ENCODE measurements at places on chromosomes 12 and 14. TPM values are rescaled to one million over a fixed set of nuclear protein-coding genes. Genes with fewer than 3 reads are reported as not detected.

GRCh38 chr14:90455100-90455571, 58.3 kb downstream of the CALM1 start:
- H3K4me1 ChIP-seq = no peaks in the 10 kb centered on the region
- H3K4me3 ChIP-seq = no peak overlapping the region
- H3K27me3 ChIP-seq = no peaks in the 10 kb centered on the region
- H3K36me3 ChIP-seq = no peaks in the 10 kb centered on the region
- no peak for DNase-seq

- no peaks in the 10 kb centered on the region for H3K4me1 ChIP-seq
- no peaks in the 10 kb centered on the region for H3K36me3 ChIP-seq
- no peak overlapping the region for H3K27ac ChIP-seq
- no peak overlapping the region for H3K4me3 ChIP-seq
Measured at GRCh38 chr12:42648061-42648460, 58.5 kb upstream of the PRICKLE1 start.

DNA sequence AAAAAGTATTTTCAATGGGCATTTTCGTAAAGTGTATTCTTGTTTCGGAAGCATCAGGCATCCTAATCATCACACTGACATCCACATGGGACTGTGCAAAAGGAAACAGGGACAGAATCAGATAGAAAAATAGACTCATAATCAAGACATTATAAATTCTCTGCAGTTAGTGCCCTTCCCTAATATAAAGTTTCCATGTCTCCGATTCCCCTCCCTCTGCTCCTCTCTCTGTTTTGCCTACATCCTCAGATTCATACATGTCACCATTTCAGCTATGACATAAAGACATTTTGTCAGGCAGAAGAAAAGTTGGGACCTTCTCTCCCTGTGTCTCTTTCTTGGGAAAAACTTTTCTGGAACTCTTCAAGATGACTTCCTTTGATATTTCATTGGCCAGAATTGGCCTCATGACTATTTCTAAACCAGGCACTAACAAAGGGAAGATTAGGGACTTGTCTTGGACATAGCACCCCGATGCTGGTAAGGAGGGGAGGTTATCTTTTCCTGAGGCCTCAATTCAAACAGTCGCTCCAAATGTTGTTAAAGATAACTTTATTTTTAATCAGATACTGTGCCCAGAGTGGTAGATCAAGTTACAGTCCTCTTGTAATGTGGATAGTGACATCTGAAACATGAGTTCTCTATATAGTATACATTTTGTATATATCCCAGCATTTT, 212.1 kb upstream of the BTG1 start:
- no peaks in the 10 kb centered on the region for H3K36me3 ChIP-seq
- H3K4me1 ChIP-seq = no peaks in the 10 kb centered on the region
- DNase-seq = no peak
- no peak overlapping the region for H3K4me3 ChIP-seq

GRCh38 chr14:89236851-89237250, 180.2 kb downstream of the FOXN3 start:
- no peak for DNase-seq
- no peak overlapping the region for H3K4me3 ChIP-seq
- H3K27ac ChIP-seq = no peak overlapping the region

- no peak overlapping the region for H3K27ac ChIP-seq
- no peaks in the 10 kb centered on the region for H3K36me3 ChIP-seq
- no peak overlapping the region for H3K4me3 ChIP-seq
- no peak for DNase-seq
- no peaks in the 10 kb centered on the region for H3K4me1 ChIP-seq
- no peaks in the 10 kb centered on the region for H3K27me3 ChIP-seq
Measured at GRCh38 chr14:23883684-23884540, 69.7 kb upstream of the DHRS4 start.

DNA sequence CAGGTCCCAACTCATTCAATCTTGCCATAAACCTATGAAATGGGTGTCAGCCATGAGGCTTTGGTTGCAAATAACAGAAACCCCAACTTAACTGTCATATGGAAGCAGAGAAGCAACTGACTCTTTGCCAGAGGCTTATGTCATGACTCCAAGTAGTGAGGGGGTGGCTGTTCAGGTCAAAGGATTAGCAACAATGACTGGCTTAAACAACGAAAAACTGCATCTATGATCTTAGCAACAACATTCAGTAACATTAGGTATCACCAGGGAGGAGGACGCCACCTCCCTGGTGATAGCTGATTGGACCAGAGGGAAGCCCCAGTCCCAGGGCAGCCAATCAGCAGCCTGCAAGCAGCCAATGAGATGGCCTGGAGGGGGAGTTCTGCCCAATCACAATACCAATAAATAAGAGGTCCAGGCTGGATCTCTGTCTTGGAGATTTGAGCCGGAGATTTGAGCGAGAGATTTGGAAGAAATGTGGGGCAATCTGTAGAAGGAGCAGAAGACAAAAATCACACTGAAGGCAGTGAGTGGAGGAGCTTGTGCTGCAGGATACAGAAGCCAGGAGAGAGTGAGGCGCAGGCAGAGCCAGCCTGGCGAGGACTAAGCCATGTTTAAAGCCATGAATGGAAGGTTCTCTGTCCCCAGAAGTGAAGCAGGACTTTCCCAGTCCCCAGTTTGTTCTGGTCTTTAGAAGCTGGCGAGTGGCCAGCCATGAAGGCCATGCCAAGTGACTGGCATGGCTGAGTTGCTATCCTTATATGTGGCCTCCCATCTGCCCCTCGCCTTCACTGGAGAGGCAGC, 93.3 kb downstream of the CALM1 start:
- H3K36me3 ChIP-seq = no peaks in the 10 kb centered on the region
- peaks cover 5% of the 10 kb centered on the region for H3K4me1 ChIP-seq
- DNase-seq = no peak
- no peak overlapping the region for H3K4me3 ChIP-seq
- H3K27me3 ChIP-seq = no peaks in the 10 kb centered on the region

GRCh38 chr14:72763892-72764291, 130.0 kb downstream of the DPF3 start:
- H3K27ac ChIP-seq = no peak overlapping the region
- no peak for DNase-seq
- H3K27me3 ChIP-seq = no peaks in the 10 kb centered on the region

DNA sequence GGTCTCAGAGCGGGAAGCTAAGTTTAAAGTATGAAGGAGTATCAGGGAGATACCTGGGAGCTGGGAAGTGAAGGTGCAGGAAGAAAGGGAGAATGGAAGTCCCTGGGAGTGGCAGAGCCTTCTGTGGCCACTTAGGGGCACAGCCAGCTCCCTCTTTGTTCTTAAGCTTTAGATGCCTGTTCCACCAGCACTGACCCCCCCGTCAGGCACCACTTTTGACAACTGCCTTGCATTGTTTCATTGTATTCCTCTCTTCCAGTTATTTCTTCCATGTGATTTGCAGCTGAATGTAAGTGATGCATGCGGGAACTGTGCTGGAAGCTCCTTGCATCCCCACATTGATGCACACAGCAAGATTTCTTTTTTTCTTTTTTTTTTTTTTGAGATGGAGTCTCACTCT, 2.6 kb downstream of the GALNT16 start:
- DNase-seq = no peak
- no peaks in the 10 kb centered on the region for H3K36me3 ChIP-seq
- peak overlapping the region; percentile 59 for H3K27ac ChIP-seq
- no peak overlapping the region for H3K4me3 ChIP-seq

GRCh38 chr12:88383405-88383804, 196.9 kb downstream of the KITLG start:
- no peaks in the 10 kb centered on the region for H3K27me3 ChIP-seq
- no peaks in the 10 kb centered on the region for H3K36me3 ChIP-seq
- no peaks in the 10 kb centered on the region for H3K4me1 ChIP-seq
- H3K4me3 ChIP-seq = no peak overlapping the region
- DNase-seq = no peak

GRCh38 chr12:65795453-65795852, 28.8 kb upstream of the HMGA2 start:
- H3K4me3 ChIP-seq = no peak overlapping the region
- DNase-seq = no peak
- H3K36me3 ChIP-seq = no peaks in the 10 kb centered on the region

GRCh38 chr12:80187660-80188090, 88.3 kb downstream of the OTOGL start:
- no peaks in the 10 kb centered on the region for H3K27me3 ChIP-seq
- H3K4me3 ChIP-seq = no peak overlapping the region
- no peaks in the 10 kb centered on the region for H3K36me3 ChIP-seq

DNA sequence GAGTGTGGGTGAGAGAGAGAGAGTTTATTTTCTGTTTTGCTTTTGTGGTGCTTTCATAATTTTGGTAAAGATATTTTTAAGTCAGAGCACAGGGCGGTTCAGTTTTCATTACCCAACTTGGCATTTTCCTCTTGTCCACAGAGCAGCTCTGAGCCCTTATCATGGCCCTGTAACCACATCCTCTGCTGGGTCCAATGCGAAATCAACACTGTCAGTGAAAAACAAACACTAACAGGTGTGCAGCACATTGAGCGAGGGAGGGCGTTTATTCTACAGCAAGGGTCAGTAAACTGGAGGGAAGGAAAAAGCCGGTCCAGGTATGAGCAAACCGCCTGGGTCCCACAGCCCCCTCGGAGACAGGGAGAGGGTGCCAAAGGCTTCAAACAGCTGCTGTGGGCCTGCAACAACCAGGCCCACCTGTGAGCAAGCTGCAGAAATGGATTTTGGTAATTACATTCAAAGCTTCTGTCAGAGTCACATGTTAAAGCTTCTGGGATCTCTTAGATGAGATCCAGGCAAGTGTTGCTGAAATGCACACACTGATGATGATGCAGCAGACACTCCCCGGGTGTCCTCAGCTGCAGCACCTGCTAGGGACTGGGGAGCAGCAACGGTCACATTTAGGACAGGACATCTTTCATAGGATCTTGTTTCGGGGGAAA, 132.7 kb upstream of the DYRK2 start:
- H3K4me1 ChIP-seq = peaks cover 32% of the 10 kb centered on the region
- no peak overlapping the region for H3K4me3 ChIP-seq
- no peaks in the 10 kb centered on the region for H3K36me3 ChIP-seq
- H3K27ac ChIP-seq = peak overlapping the region; percentile 63

- H3K4me1 ChIP-seq = peaks cover 10% of the 10 kb centered on the region
- no peaks in the 10 kb centered on the region for H3K36me3 ChIP-seq
- H3K27me3 ChIP-seq = no peaks in the 10 kb centered on the region
- DNase-seq = no peak
Measured at GRCh38 chr12:104213952-104214351, 1.6 kb upstream of the TXNRD1 start.

GRCh38 chr14:44701563-44702263, 194.6 kb upstream of the FSCB start:
- no peak overlapping the region for H3K27ac ChIP-seq
- no peaks in the 10 kb centered on the region for H3K27me3 ChIP-seq
- no peaks in the 10 kb centered on the region for H3K36me3 ChIP-seq
- H3K4me3 ChIP-seq = no peak overlapping the region

DNA sequence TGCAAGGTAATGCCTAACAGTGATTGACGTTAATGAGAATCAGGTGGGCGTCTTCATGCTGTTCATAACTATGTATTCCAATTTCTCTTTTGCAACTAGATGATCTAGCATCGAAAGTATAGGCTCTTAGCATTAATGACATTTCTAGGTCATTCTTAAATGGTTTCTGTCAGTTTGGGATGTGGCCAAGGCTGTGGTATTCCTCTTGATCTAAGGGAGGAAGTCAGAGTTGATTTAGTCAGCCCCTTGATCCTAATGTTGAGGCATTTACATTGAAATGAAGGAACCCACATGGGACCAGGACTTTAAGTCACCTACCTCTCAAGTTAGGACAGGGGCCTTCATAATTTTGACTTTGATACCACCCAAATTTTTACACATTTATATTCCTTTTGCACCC, 448.1 kb downstream of the NPAS3 start:
- no peak for DNase-seq
- H3K4me3 ChIP-seq = no peak overlapping the region
- H3K36me3 ChIP-seq = no peaks in the 10 kb centered on the region
- no peaks in the 10 kb centered on the region for H3K27me3 ChIP-seq
- no peak overlapping the region for H3K27ac ChIP-seq

GRCh38 chr12:47216150-47216677, 136.5 kb upstream of the AMIGO2 start:
- H3K27me3 ChIP-seq = no peaks in the 10 kb centered on the region
- no peaks in the 10 kb centered on the region for H3K36me3 ChIP-seq
- peak; percentile 13 for DNase-seq
- H3K4me1 ChIP-seq = no peaks in the 10 kb centered on the region
- H3K27ac ChIP-seq = no peak overlapping the region
- no peak overlapping the region for H3K4me3 ChIP-seq

DNA sequence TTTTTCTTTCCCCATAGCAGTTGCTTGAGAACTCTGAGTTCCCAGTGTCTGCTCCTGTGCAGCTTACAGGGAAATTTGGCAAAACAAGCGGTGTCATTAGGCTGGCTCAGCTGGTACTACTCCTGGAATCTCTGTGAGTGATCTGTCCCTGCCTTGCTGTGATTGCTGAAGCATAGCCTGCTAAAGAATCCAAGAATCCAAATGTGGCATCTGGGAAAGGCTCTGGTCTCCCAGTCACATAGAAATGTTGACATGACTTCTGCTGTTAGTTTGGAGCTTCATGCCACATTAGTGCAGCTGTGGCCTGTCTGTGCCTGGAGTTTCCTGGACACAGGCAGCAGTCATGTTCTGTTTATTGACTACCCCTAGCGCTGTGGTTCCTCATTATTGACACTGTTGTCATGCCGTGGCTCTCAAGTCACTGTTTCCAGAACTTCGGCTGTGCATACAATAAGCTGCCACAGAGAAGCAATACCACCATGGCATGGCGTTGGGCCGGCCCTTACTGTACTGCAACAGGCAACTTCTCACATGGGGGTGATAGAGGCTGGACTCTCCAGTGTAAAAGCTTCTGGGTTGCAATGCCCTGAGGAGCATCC, 166.8 kb downstream of the MYRFL start:
- H3K27ac ChIP-seq = no peak overlapping the region
- H3K4me3 ChIP-seq = no peak overlapping the region
- no peak for DNase-seq
- H3K27me3 ChIP-seq = no peaks in the 10 kb centered on the region
- peaks cover 4% of the 10 kb centered on the region for H3K4me1 ChIP-seq
- no peaks in the 10 kb centered on the region for H3K36me3 ChIP-seq

DNA sequence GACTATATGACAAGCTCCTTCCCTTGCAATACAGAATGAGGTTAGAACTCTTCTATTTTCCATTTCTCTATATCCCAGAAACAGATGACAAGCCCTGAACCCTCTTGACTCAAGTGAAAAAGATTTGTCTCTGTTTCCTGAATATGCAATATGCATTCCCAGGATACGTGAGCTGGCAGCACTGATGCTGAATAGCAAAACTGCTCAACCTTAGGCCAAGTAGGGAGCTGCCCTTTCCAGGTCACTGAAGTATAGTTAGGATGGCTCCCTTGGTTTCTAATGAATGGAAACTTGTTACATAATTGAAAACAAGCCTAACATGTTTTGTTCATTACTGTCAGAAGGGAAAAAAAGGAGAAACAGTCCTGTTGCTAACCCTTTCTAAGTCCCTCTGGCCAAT, 47.9 kb upstream of the PLEKHG7 start:
- no peak overlapping the region for H3K4me3 ChIP-seq
- H3K36me3 ChIP-seq = no peaks in the 10 kb centered on the region
- no peaks in the 10 kb centered on the region for H3K4me1 ChIP-seq
- peak; percentile 11 for DNase-seq

ITPR2 gene
- total RNA-seq = 23.8 TPM

TSHR gene
- not detected for total RNA-seq

LPAR5 gene
- 0.49 TPM for total RNA-seq

IQSEC3 gene
- total RNA-seq = 0.02 TPM

KLHL33 gene
- 4.6 TPM for total RNA-seq
